ENCODE measurements at places on chromosomes 12 and 14.

- DNase-seq = no peak
Measured at GRCh38 chr12:112606611-112607365, 184.8 kb upstream of the RPH3A start.

DNA sequence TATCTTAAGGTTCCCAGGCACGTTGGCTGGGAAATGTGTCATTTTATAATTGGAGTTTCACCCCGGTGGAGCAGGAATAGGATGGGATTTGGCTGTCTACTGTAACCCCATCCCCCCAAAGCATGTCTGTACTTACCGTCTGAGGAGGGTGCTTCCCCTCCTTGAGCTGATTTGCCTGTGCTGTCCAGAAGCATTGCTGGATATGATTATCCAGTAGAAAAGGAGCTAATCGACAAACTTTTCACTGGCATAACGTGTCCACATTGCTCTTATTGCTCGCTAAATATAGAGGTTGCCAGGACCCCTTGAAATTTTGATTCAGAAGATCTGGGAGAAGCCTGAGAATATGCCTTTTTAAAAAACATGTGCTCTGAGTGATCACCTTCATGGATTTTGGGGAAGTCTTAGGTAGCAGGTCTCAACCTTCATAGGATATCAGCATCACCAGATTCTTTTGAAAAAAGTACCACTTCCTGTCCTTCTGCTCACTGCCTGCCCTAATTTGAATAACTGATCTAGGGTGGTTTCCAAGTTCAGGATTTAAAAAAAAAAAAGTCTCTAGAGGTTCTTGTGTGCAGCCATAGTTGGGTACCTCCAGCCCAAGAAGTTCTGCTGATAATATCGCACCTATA lies 80.4 kb upstream of the KCNA1 start:
- no peak for DNase-seq

- DNase-seq = no peak
Measured at GRCh38 chr14:55355922-55356321, 55.7 kb downstream of the ATG14 start.

DNA sequence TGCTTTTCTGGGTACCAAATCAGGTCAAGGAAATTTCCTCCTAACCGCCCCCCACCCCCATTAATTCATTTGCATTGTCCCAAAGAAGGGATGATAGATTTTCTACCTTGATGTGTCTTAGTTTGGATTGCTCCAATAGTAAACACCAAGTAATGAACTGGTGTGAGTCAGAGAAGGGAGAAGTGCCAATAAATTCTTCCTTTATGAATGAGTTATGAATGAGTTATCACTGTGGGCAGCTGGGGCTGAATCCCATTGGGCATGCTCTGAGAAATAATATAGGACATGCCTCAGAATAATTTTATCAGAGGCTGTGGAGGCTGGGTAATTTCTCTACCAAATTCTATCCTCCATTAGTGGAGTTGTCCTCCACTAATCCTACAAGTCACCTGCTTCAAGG lies 277.9 kb upstream of the FLRT2 start:
- no peak for DNase-seq

DNA sequence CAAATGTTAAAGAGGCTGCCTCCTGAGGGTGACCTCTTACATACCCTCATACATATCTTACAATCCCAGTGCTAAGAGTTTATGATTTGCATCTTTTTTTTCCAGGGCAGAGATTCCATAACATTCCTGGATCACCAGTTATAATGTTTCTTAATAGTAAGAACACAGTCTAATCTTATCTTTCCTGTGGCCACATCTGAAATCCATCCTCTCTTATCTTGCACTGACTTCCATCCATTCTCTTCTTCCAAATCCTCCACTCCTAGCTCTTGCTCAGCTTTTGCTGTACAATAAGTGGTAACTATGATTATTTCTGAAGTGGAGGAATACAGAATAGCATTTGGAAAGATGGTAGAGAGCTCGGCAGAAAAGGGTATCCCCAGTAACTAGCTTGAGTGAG lies 6.3 kb downstream of the CALCOCO1 start:
- no peak for DNase-seq

GRCh38 chr14:95396221-95396620 lies 76.5 kb upstream of the CLMN start:
- DNase-seq = no peak

DNA sequence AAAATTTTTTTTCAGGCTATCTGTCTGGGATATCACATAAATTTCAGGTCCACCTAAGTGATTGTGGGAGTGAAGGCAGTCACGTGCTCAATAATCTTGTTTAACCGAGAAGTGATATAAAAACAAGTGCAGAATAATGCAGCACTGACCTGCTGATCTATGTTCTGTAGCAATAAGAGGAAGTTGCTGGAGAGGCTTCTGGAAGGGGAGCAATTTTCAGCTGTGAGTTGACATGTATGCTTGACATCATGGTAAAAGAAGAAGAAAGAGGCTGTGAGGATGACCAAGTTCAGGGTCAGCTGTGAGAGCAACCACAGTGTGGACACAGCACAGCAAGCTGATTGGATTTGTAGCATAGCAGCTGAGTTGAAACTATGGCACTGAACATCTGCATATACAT lies 172.0 kb upstream of the PELI2 start:
- no peak for DNase-seq

DNA sequence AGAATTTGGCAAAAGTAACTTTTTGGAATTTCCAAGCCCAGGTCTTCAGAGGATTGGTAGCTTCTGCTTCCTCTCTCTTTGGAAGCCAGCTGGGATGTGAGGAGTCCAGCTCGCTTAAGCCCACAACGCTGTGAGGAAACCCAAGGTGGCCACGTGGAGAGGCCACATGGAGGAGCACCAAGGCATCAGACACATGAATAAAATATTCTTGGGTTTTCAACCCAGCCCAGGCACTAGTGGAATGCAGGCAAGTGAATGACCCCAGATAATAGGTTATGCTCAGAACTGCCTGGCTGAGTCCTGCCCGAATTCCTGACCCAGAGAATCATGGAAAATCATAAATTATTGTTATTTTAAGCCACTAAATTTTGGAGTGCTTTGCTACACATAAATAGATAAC lies 119.7 kb upstream of the PARP11 start:
- no peak for DNase-seq

DNA sequence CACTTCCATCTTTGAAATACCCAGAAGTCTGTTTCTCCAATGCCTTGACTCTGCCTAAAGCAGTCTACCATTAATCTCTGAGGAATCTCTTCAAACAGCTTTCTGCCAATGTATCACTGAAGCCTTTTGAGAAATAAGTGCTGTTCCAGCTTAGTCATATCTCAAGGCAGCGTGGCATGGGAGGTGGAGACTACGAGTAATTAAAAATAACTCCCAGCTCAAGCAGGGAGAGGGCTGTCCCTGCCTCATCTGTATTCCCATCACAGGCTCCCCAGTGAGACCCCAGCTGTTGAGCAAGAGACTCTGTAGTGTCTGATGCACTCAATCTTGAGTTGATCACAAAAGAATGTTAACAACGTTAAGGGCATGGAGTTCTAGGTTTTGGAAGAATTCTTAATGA lies 700.6 kb downstream of the DIO2 start:
- DNase-seq = no peak

DNA sequence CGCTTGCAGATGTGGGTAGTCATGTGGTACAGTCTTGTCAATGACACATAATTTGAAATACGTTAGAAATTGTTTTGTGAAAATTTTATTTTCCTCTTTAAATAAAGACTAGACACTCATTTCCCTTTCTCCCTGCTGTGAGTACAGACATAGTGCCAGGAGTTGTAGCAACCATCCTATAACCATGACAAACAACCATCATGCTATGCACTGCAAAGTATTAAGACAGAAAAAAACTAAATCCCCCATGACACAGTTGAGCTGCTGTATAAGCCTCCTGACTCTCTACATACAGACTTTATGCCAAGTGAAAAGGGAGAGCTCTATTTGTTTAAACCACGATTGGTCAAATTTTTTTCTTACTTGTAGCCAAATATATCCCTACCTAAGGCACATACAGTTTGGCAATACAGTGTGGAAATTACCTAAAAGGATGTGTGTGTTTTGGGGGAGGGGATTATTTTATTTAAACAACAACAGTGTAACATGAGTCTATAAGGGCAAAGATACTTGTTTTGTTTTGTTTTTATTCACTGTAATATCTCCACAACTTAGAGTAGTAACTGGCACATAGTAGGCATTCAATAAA lies 45.0 kb upstream of the KRR1 start:
- no peak for DNase-seq

DNA sequence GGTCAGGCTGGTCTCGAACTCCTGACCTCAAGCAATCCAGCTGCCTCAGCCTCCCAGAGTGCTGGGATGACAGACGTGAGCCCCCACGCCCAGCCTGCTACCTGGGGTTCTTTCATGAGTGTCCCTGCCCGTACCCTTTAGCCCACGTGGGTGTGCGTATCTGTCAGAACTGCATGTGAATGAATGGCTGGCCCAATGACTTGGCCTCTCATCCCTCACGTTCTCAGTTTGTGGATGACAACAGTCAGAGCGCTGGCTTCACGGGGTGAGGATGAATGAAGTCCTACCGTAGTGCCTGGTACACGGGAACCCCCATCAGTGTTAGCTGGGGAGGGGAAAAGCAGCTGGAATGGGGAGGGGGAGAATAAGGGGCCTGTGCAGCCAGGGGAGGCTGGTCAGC lies 16.1 kb upstream of the ZDHHC22 start:
- DNase-seq = peak; percentile 44
